NCI-H82 (cell line): ENCODE measurements at places on chromosomes 12 and 14.

GRCh38 chr14:58870961-58871360, 233.2 kb downstream of the DACT1 start:
- DNase-seq = peak; percentile 35

GRCh38 chr12:72024613-72025012, 86.0 kb downstream of the TPH2 start:
- no peak for DNase-seq

GRCh38 chr12:126915309-126915708, 1351.7 kb upstream of the TMEM132C start:
- DNase-seq = no peak

DNA sequence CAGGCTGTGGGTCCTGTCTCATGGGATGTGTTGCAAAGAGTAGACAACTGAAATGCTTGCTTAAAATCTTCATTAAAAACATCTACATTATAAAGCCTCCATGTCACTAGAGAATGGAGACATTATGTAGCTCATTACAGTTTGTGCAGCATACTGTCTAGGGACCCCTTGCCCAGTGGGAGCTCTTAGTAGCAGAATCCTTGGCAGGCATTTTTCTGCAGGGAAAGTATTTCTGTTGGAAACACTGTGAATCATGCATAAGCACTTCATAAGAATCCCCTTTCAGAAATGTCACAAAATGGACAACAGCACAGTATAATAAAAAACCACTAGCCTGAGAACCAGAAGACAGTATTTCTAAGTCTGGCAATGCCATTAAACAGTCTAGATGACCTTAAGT, 174.3 kb downstream of the MGAT4C start:
- DNase-seq = no peak

- DNase-seq = no peak
Measured at GRCh38 chr14:60003991-60004390, 84.0 kb downstream of the LRRC9 start.

GRCh38 chr14:91258011-91258618, 13.6 kb upstream of the GPR68 start:
- no peak for DNase-seq

DNA sequence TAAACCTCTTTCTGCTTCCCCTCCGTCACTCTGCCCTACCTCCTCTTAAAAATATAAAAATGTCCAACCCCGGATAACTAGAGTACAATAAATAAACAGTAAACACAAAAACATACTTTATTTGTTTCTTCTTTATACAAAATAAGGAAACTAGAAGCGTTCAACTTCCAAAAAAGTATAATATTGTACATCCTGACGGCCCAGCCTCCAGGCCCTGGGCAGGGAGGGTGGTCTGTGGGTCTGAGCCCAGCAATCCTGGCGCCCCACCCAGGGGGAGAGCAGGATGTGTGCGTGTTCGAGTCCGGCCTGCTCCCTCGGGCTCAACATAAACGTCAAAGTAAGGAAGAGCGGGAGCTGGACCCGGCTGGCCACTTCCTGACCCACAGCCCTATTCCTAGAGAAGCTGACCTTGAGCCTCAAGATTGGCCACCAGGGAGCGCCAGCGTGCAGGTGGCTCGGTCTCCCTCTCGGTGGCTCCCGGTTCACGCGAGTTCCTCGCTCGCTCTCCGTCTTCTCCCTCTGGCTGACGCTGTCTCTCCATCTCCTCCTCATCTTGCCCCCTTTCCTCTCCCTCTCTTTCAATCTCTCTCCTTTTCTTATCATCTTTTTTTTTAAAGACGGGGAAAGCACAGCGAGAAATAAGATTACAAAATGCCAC, 9.4 kb downstream of the LHX5 start:
- peak; percentile 87 for DNase-seq

GRCh38 chr14:31188744-31189143, 18.8 kb downstream of the HECTD1 start:
- DNase-seq = no peak

DNA sequence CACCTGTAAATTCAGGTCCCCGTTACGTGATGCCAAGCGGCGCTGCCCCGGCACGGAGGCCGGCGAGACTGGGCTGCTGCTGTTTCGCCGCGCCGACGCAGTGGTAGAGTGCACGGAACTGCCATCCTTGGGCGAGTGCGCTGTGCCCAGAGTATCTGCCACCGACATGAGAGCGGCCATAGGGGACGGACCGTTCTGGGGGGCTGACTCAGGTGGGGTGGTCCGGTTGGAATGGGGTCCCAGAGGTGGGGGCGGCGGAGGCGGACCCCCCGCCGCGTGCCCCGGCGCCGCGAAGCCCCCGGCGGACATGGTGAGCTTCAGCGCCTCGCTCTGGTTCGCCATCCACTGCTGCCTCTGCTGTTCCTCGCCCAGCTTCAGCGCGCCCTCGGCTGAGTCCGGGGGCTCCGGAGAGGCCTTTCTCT, 2.8 kb downstream of the IRF2BPL start:
- DNase-seq = no peak

- DNase-seq = no peak
Measured at GRCh38 chr12:120500581-120500980, 4.7 kb downstream of the DYNLL1 start.

DNA sequence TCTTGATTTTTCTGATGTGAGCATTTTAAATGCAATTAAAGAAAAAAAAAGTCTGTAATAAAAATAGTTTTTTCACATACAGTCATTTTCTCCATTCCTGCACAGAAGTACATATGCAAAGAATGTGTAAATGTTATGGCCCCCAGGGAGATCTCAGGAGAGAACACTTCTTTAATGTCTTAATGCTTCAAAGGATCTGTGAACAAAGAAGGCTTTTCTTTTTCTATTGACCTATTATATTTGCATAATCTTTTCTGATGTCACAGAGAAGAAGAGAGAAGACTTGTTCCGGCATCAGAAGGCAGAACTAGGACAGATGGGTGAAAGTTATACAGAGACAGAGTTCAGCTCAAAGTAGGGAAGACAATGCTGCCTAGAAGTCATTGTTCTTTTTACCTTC, 413.5 kb upstream of the STXBP6 start:
- no peak for DNase-seq

- DNase-seq = no peak
Measured at GRCh38 chr12:5123921-5124320, 80.2 kb downstream of the KCNA5 start.
